ENCODE measurements at places on chromosomes 2 and 18. TPM values are rescaled to one million over a fixed set of nuclear protein-coding genes. Genes with fewer than 3 reads are reported as not detected.

GRCh38 chr18:47737956-47738355 is 192.5 kb downstream of the SMAD2 start:
- no peak for DNase-seq

- peak; percentile 99 for DNase-seq
Measured at GRCh38 chr2:102063941-102064678, 72.3 kb downstream of the IL1R2 start.

DNA sequence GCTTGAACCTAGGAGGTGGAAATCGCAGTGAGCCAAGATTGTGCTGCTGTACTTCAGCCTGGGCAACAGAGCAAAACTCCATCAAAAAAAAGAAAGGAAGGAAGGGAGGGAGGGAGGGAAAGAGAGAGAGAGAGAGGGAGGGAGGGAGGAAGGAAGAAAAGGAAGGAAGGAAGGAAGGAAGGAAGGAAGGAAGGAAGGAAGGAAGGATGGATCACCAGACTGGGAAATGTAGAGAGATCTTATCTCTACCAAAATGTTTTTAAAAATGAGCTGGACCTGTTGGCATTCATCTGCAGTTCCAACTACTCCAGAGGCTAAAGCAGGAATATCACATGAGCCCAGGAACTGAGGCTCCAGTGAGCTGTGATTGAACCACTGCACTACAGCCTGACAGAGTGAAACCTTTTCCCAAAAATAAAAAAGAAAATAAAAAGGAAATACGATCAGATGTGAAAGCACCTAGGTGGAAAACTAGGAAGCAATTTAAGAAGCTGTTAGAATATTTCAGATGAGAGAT is 239.4 kb downstream of the CDH7 start:
- DNase-seq = no peak

PDCD1 gene
- not detected for total RNA-seq

DNA sequence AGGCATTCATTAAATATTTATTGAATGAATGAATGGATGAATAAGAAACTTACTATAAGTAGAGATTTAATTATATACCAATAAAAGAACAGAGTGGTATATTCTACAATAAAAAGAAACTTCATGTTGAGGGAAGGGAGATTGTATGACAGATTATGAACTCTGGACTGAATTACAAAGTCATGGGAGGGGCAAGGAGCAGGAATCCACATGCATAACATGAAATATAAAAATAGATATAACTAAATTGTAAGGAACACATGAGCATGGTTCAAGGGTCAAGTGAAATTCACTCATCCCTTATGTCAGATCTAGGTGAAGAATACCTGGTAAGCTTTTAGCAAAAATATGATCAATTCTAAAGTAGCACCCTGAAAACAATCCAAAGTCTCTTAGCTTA is 27.1 kb upstream of the TLK1 start:
- no peak for DNase-seq

TTLL4 gene
- 8.3 TPM for total RNA-seq

- no peak for DNase-seq
Measured at GRCh38 chr2:10826026-10826425, 13.4 kb upstream of the PDIA6 start.

DNA sequence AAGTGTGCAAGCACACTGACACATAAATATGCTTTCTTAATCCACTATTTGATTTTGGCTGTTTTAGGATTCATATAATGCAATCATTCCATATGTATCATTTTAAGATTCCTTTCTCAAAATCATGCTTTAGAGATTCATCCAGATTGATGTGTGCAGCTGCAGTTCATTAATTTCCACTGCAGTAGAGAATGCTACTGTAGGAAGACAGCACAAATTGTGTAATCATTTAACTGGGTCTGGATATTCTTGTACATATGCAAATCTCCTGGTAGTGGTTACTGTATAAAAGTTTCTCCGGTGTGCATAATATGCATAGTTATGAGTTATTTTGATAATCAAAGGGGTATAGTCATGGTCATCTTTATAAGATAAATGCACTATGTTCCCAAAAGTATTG is 502.5 kb upstream of the ACVR2A start:
- no peak for DNase-seq

- peak; percentile 2 for DNase-seq
Measured at GRCh38 chr2:70641263-70641784, 87.7 kb upstream of the TGFA start.

DNA sequence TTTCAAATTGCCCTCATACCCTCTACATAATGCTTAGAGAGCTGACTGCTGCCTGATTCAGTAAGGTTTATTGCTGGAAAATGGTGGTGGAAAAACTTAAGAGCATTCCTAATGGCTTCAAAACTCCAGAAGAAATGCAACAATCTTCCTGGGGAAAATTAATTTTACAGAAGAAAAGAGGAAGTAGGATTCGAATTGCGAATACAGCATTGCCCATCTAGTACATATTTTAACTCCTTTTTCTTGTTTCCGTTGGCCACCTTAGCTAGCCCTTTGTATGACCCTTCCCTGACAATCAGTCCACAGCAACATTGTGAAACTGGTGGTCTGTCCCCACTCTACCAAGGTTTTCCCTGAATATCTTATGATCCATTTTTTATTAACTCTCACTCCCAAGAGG is 224.7 kb downstream of the MTX2 start:
- no peak for DNase-seq

DNA sequence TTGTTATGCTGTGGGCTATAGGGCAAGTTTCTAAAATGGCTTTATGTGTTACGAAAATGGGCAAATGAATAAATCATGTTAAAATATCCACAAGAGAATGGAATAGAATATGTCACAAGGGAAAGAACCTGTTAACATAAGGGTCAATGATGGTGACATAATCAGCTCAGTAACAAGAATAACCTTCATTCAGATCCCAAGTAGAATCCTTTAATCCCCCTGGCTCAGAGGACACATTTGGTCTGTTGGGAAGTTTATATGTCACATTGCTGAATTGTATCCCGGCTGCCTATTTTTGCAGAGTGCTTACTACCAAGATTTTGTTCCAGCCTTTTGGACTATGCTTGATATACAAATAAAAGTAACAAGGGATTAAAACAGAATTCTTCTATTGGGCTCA is 13.1 kb upstream of the LGALSL start:
- DNase-seq = no peak

DNA sequence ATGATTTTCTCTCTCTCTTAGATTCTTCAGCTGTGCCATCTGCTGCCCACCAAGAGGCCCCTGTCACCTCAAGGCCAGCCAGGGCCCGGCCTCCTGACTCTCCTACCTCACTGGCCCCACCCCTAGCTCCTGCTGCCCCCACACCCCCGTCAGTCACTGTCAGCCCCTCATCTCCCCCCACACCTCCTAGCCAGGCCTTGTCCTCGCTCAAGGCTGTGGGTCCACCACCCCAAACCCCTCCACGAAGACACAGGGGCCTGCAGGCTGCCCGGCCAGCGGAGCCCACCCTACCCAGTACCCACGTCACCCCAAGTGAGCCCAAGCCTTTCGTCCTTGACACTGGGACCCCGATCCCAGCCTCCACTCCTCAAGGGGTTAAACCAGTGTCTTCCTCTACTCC is 9.4 kb upstream of the GMPPA start:
- no peak for DNase-seq

- peak; percentile 67 for DNase-seq
Measured at GRCh38 chr18:59881728-59882656, 17.8 kb upstream of the PMAIP1 start.

GRCh38 chr2:39408351-39409136 is 28.5 kb downstream of the MAP4K3 start:
- DNase-seq = no peak

DNA sequence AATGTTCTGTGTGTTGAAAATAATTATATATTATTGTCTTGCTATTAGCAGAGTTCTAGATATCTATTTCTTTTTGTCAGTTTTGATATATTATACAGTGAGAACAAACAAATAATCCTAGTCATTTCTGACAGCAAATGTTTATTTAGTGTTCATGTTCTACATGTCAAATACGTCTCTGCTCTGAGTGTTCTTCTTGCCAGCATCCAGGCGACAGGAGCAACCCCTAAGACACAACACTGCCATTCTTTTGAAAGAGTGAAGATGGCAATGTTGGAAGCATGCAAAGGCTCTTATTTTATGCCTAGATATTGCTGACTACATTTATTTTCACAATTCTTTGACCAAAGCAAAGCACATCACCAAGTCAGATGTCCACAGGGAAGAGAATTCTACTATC is 1556.6 kb upstream of the TMEFF2 start:
- no peak for DNase-seq

CPO gene
- not detected for total RNA-seq

- DNase-seq = peak; percentile 43
Measured at GRCh38 chr2:109435901-109436598, 177.7 kb downstream of the SEPTIN10 start.

- peak; percentile 85 for DNase-seq
Measured at GRCh38 chr2:219460424-219460926, 25.8 kb downstream of the SPEG start.

LIPG gene
- total RNA-seq = under 0.01 TPM

GRCh38 chr2:179336782-179337534 is 72.3 kb upstream of the SESTD1 start:
- DNase-seq = peak; percentile 7

GRCh38 chr2:235575904-235576303 is 82.1 kb downstream of the AGAP1 start:
- no peak for DNase-seq

STK36 gene
- 15.3 TPM for total RNA-seq

ANKRD30B gene
- not detected for total RNA-seq

GRCh38 chr2:75379476-75380210 is 180.3 kb upstream of the TACR1 start:
- no peak for DNase-seq

DNA sequence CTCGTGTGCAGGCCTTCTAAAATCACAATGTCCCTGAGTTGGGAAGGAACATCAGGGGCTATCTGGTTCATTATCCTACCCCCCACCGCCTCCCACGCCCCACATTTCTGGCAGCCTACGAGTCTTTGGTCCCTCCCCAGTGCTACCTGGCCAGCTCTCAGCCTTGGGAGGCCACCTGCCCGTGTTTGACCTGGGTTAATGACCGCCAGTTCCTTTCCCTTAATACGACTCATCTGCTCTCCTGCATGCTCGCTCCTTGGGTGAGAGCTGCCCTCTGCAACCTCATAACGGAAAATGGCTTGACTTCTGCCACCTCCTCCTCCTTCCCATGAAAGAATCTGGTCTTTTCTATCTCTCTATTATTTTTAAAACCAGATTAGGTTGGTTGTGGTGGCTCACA is 112.5 kb downstream of the NEDD4L start:
- DNase-seq = no peak

GRCh38 chr18:24584205-24584604 is 123.8 kb downstream of the HRH4 start:
- no peak for DNase-seq

GRCh38 chr2:68252400-68253218 is at the start of gene PPP3R1:
Gene PPP3R1 (minus strand): TSS chr2:68252532. CDS start chr2:68252127, 405 bp downstream.
- peak; percentile 96 for DNase-seq
